Activated naive CD4-positive, alpha-beta T cell treated with anti-CD3 and anti-CD28 coated beads, Interleukin-2, amount 50 U/mL, for 72 hours (primary cell): ENCODE measurements at places on chromosomes 11 and 22. TPM values are rescaled to one million over a fixed set of nuclear protein-coding genes. Genes with fewer than 3 reads are reported as not detected.

DNA sequence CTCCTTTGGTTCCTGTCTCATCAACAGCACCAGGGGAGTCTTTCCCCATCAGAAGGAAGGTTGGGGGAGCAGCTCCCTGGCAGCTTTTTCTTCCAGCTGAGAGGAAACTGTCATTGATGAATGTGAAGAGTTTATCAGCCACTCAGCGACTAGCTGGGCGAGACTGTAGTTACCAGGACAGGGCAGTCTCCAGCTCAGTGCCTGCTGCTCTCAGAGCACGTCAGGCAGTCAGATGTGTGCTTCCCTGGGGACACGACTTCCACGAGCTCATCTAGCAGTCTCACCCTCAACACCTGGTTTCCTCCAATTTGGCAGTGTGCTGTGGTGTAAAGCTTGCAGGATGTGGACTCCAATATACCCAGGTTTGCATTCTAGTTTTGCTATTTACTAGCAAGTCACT lies 12.5 kb upstream of the C1QTNF4 start:
- DNase-seq, result no peak

DNA sequence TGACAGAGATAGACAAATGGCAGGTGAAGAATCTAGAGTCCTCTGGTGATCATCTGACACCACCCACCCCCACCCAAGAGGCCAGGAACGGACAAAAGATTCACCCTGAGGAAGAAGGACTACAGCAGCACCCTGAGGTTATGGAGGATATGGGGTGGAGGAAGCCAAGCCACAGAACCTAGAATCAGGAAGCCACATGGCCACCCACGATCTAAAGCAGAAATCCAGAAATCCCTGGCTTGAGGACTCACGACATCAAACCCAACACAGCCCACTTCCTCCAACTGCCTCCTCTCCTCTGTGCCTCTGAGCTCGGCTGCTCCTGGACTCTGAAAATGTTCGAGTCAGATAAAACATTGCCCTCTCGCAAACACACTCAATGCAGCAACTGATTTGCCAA lies 364.3 kb downstream of the SHANK2 start:
- no peak for DNase-seq

DNA sequence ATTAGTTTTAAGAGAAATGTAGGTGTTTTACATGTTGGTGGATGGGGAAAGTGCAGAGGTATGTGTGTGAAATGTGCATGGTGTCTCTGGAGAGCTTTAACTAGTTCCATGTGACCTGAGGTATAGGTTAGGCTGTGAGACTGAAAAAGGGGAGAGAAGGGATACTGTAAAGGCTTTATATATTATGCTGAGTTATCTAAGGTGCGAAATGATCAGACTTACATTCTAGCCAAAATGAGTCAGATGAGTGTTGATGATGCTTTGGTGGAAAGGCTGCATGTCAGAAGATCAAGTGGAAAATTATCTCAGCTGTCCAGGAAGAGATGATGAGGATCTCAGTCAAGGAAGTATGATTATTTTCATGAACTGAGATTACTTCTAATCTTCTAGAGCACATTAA lies 15.8 kb downstream of the ACAT1 start:
- no peak for DNase-seq

DNA sequence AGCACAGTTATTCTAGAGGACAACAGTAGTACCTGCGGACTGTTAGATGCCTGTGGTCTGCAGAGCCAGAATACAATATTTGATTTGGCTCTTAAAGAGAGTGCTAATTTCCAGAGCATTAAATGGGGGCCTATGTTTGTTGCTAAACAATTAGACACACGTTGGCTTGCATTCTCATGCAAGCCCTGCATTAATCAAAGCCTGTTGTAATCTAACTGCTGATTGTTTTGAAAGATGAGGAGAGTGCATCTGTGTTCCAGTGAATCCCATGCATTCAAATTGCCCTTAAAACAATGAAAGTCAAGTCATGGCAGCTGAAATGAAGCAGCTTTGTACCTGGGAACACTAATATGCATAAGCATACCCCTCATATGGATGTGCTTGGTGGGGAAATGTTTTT lies 419.4 kb downstream of the DYNC2H1 start:
- DNase-seq, result no peak

DNA sequence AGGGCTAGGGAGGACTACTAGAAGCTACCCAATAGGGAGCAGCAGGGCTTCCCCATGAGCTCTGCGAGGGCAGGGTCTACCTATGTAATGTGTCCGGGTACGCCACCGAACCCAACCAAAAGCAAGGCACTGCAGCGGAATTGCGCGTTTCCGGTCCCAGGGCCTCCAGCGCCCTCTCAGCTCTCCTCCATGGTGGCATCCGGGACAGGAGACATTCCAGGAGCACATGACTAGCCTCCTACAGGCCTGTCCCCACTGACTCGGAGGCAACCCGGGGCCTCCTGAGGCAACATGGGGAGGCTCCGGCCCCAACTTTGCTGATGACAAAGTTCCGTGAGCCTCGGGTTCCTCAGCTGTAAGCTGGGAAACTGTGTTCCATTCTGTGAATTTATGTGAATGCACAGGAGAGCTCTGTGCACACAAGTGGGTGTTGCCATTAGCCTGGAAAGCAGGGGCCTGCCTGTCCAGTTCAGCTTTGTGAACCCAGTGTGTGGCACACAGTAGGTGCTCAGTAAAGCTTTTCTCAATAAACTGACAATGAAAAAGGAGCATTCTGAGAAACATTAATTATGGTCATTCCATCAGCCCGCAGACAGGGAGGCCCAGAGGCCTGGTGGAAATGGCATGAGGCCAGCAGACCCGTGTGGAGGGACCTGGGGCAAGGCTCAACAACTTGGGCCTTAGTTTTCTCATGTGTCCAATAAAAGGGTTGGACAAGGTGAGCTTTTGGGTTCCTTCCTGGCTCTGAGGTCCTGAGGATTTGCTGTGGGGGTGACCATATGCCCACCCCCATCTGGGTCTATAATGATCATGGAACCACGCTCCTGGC lies 50.3 kb downstream of the CHRDL2 start:
- DNase-seq, result no peak

GRCh38 chr22:49900441-49901230 lies 17.6 kb downstream of the ALG12 start:
- DNase-seq, result no peak

TNKS1BP1 gene
- 5.6 TPM for total RNA-seq

- DNase-seq, result no peak
Observed at GRCh38 chr22:19239464-19239863, 52.1 kb downstream of the CLTCL1 start.
